ENCODE measurements at places on chromosomes 1 and 21.

GRCh38 chr1:217139513-217139912, 416.3 kb upstream of the ESRRG start:
- no peak for DNase-seq

DNA sequence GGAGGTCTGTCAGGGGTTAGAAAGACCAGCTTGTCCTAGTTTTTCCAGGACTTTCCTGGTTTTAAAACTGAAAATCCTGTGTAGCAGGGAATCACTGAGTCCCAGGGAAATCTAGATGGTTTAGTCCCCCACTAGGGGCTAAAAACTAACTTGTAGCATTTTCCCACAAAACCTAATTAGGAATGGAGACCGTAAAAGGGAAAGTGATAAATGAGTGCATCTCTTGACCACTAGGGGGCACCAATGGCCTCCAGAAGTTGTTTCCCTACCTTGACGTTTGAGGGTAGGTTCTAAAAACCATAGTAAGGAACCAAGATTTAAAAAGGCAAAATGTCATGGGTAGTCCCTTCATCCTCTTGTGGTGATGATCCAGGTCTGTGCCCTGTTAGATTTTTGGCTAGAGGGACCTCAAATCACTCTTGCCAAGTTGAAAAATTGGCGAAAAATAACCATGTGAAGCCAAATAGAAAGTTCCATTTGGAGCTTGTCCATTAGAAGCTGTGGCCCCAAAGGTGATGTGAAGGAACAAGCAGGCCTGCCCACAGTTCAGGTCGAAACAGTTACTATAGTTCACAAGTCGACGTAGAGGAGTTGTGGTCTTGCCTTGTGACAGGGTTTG, 24.5 kb downstream of the CLIC6 start:
- peak; percentile 57 for DNase-seq

- no peak for DNase-seq
These were observed 51.3 kb upstream of the PRELP start for GRCh38 chr1:203424285-203424684.

- no peak for DNase-seq
These were observed 3.3 kb downstream of the CFAP298 start for GRCh38 chr21:32608851-32609250.

DNA sequence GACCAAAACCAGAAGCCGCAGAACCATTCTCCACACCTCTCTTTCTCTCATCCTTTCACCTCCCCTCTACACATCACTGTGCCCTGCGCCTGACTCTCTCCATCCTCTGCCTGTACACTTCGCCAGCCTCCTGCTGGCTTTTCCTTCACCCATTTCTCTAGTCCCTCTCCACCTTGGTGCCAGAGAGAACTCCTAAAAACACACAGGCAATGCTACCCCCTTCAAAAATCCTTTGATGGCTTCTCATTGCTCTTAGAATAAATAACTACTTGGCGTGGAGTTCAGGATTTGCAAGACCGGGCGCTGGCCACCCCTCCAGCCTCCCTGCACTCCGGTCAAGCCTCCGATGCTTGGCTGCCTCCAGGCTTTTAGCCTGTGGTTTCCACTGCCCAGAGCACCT, 8.6 kb downstream of the CRABP2 start:
- DNase-seq: no peak

DNA sequence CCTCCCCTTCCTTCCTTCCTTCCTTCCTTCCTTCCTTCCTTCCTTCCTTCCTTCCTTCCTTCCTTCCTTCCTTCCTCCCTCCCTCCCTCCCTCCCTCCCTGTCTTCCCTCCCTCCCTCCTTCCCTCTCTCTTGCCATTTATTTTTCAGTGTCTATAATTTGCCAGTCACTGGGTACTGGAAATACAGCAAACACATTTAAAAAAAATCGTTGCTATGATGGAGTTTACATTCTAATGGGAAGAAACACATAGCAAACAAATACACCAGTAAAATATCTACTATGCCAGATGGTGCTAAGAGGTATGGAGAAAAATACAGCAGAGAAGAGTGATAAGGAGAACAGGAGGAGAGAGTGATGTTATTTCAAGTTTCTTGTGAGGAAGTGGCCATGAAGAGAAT, 309.5 kb downstream of the CTH start:
- DNase-seq: no peak

DNA sequence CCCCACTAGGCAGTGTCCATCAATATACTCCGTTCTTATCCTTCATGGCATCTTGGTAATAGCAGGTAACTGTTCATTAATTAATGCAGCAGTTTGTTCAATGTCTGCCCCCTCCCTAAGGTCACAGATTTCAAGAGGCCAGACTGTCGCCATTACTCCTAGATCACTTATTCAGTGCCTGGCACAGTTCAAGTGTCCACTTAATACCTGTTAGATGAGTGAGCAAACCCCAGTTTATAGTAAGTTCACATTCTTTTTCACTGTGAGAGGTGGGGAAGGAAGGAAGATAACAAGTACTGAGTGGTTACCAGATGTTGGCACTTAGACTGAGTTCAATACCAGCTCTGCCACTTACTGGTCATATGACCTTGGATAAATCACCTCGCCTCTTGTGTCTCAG, 36.4 kb downstream of the OPRD1 start:
- DNase-seq: no peak

- no peak for DNase-seq
These were observed 113.1 kb downstream of the ATP5PO start for GRCh38 chr21:33802481-33802880.

- no peak for DNase-seq
These were observed 244.1 kb upstream of the IRF2BP2 start for GRCh38 chr1:234853906-234854644.

All from amniotic epithelial cell (primary cell).